Hematopoietic multipotent progenitor cell treated with erythropoietin and hydrocortisone succinate and interleukin-3 and kit ligand, for 6 days (in vitro differentiated cells): ENCODE measurements at places on chromosomes 1 and 21.

DNA sequence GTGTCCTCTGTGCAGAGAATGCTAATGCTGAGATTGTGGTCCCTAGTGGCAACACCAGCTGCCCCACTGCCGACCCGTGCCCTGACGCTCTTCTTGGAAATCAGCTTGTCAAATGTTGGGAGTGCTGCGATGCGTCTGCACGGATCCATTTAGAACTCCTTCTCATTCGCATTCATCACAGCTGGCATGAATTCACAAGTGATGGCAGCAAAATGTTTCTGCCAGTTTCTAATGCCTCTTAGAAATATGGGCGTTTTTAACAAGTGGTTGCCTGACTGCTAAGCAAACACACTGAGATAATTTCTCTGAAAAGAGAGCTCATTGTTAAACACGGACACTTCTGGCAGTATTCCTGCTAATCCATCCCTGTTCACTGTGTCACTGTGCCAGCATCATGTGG, 131.9 kb upstream of the KCNJ6 start:
- DNase-seq = no peak

- no peak for DNase-seq
Observed at GRCh38 chr1:244052728-244053312, 1.7 kb downstream of the ZBTB18 start.

DNA sequence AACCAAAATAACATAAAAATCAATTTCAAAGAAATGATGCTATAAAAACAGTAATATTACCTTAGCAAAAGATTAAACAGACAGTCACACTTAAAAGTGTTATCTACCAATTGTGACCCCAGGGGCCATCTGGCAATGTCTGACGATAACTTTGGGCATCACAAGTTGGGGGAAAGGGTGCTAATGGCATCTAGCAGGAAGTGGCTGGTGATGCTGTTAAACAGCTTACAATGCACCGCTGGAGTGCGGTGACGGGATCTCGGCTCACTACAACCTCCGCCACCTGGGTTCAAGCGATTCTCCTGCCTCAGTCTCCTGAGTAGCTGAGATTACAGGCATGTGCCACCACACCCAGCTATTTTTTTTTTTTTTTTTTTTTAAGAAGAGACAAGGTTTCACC, 27.6 kb downstream of the NUP133 start:
- DNase-seq = no peak

- no peak for DNase-seq
Observed at GRCh38 chr1:100950781-100951180, 54.9 kb downstream of the SLC30A7 start.

DNA sequence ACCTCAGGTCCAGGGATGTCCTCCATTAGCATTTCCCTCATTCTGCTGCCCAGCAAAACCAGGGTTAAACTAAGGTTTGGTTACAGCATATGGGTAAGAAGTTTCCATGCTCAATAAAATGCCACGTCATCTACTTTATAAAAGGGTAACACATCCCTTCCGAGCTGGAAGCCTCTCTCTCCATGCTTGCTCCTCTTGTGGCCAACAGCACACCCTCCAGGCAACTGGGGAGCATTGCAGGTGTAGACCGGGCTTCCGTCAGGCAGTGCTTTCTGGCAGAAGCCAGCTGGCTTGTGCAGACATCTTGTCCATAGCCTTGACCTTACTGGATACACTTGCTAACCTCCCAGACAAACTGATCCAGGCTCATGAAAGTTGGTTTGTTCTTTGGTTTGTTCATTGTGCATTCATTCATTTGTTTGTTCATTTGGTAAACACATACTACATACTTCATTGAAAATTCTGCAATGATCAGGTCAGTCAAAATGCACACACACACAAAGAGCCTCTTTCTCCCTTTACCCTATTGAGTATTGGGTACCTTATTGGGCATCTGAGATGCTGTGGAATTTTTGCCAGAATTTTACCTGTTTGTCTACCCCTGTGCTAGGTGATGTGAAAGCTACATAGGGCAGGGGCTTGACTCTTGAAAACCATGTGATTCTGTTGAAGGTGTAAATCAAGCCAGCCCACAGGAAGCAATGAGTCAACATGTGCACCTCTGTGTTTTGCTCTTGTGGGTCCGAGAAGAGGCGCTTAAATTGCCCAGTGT, 422.8 kb downstream of the CAMTA1 start:
- peak; percentile 76 for DNase-seq
